AG20443 (cell line): ENCODE measurements at places on chromosomes 5 and 9.

DNA sequence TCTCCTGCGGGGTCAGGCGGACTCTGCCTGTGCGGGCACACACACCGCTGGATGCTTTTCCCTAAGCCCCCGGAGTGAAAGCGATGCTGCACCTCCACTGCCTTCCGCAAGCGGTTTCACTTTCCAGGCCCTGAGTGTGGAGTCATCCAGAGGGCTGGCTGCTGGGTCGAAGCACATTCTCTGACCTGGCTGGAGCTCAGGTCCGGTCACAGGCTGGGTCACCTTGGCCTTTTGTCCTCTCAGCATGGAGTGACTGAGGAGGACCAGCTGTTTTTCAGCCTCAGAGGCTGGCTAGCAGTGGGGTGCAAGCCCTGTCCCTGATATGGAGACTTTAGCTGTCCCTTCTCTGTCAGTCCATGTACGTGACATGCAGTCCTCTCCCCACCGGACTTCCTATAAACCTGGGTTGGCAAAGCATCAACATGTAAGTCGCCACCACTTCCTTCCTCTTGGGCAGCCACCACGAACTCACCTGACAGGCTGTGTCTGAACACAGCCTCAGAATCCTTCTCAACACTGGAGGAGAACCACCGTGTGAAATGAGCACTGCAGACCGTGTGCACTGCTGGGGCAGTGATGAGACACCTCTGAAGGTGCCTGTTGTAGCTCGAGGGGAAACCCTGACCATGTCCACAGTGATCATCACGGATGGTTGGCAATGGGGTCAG lies 51.3 kb downstream of the GADD45G start:
- no peak for DNase-seq

DNA sequence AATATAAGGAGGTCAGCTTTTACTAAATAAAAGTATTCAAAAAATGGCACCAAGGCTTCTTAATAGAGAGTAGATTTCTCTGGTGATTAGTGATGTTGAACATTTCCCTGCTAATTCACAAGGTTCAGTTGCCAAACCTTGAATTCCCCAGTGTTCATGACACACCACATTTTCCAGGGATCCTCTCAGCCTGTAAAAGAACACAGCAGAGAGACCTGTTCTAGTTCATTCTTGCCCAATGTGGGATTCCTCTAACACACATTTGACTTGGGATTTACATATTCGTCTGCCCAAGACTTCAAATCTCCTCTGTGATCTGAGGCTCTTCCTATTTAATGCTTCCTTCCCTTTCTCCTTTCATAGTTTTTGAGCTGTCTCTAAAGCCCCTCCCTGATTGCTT lies 273.2 kb upstream of the CDH9 start:
- no peak for DNase-seq

GRCh38 chr5:55650386-55650785 lies 61.7 kb downstream of the SLC38A9 start:
- peak; percentile 21 for DNase-seq

DNA sequence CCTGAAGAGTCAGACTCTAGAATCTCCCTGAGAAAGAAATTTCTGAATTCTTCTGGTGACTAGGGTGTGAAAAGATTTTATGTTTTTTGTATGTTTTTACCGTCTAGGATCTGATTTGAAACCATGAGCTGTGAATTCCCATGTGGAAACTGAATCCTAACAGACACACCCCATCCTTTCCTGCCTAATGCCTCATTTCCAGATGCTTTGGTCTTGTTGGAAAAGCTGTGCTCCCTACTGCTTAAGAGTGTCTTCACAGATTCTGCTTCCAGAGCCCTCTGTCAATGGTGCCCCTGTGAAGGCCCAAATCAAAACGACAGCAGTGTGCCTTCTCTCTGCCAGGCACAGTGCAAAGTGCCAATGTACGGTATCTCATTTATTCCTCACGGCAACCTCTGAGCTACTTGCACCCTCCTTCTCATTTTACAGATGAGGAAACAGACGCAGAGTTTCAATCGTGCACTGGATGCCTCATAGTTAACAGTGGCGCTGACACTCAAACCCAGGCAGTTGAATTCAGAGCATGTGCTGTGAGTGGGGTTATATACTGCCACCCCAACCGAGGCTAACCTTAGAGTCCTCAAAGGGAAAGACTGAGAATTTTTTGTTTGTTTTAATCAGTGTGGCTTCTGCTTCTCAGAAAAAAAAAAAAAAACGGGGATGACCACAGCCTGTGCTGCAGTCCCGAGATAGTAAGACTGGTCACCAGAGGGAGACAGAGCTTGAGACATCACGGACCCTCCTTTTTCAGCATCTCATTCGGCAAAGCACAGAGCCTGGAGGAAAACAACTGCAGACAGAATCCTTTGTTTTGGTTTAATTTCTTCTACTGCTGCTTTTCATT lies 188.4 kb downstream of the SNCAIP start:
- peak; percentile 74 for DNase-seq

DNA sequence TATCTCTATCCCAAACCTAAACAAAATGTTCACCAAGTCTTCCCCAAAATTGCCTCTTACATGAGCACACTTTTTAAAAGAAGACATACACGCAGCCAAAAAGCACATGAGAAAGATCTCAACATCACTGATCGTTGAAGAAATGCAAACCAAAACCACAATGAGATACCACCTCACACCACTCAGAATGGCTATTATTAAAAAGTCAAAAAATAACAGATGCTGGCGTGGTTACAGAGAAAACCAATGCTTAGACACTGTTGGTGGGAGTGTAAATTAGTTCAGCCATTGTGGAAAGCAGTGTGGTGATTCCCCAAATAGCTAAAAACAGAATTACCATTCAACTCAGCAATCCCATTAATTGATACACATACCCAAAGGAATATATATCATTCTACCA lies 83.8 kb downstream of the SEMA5A start:
- no peak for DNase-seq

- DNase-seq: no peak
Observed at GRCh38 chr5:33523208-33523771, 82.5 kb downstream of the TARS1 start.

DNA sequence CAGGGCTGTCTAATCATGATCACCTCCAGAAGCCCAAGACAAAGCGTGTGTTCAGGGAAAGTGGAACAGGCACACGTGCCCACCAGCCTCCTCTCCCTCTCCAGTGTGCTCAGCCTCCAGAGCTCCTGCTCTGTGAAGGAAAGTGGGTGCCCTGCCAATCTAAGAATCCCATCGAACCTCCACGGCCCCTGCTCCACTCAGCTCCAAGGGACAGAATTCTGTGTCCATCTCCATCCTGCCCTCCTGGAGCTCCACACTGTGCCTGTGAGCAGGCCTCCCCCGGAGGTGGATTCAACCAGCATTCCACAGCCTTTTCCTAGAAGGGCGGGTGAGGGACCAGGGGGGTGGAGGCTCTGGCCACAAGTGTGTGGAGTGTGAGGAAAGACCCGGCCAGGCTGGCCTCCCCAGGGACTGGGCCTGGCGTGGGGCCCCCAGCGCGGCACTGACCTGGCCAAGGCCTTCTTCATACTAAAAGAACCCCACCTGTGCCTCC lies 6.0 kb downstream of the EEIG1 start:
- DNase-seq: peak; percentile 73

DNA sequence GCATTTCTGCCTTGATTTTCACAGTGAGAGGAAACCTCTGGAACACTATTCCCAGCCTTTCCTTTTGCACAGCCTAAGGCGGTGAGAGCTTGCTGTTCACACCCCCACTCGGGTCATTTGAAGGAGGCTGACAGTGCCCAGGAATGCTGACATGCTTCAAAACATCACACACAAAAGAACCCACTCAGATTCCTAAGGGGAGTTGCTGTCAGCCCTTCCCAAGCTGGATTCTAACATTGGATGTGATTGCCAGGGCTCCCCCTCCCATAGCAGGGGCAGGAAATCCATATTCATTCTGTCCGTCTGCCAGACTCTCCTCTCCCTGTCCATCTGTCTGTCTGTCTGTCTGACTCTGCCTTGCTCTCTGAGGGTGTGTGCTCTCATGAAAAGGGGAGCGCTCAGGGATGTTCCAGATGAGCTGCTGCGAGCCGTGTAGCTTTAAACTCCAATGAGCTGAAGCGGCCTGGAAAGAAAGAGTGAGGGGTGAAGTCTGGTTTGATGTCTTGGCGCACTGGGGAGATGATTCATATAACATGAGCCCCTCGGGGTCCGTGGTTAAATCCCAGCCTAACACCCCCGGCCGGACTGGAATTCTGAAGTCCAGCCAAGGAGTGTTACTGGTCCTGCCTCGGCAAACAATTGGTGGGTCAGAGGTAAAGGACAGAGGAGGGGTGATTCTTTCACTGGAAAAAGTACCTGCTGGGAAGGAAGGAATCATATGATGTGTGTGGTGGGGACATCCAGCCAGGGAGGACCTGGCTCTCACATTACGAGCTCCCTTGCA lies 517.0 kb downstream of the CCDC171 start:
- no peak for DNase-seq

DNA sequence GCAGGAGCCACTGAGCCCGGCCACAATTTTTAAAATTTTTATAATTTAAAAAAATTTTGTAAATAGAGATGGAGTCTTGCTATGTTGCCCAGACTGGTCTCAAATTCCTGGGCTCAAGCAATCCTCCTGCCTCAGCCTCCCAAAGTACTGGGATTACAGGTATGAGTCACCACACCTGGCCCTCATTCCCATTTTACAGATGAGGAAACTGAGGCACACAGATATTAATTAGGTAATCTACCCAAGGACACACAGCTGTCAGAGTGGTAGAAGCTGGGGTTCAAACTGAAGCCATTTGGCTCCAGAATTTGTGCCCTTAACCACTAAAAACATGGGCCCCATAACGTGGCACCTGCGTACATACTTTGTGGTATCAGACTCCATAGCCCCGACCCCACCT lies 7.5 kb downstream of the TRUB2 start:
- DNase-seq: no peak

GRCh38 chr5:99674101-99674500 lies 745.3 kb upstream of the CHD1 start:
- DNase-seq: no peak

DNA sequence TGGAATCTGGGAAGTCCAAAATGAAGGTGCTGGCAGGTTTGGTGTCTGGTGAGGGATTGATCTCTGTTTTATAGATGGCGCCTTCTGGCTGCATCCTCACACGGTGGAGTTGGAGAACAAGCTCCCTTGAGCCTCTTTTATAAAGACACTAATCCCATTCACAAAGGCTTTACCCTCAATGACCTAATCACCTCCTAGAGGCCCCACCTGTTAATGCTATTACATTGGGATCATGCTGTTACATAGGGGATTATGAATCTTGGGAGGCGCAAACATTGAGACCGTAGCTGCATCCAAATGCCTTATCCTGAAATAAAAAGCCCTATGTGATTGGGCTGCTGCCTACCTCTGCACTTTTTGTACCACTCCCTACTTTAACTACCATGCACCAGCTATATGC lies 197.1 kb upstream of the HMHB1 start:
- no peak for DNase-seq

DNA sequence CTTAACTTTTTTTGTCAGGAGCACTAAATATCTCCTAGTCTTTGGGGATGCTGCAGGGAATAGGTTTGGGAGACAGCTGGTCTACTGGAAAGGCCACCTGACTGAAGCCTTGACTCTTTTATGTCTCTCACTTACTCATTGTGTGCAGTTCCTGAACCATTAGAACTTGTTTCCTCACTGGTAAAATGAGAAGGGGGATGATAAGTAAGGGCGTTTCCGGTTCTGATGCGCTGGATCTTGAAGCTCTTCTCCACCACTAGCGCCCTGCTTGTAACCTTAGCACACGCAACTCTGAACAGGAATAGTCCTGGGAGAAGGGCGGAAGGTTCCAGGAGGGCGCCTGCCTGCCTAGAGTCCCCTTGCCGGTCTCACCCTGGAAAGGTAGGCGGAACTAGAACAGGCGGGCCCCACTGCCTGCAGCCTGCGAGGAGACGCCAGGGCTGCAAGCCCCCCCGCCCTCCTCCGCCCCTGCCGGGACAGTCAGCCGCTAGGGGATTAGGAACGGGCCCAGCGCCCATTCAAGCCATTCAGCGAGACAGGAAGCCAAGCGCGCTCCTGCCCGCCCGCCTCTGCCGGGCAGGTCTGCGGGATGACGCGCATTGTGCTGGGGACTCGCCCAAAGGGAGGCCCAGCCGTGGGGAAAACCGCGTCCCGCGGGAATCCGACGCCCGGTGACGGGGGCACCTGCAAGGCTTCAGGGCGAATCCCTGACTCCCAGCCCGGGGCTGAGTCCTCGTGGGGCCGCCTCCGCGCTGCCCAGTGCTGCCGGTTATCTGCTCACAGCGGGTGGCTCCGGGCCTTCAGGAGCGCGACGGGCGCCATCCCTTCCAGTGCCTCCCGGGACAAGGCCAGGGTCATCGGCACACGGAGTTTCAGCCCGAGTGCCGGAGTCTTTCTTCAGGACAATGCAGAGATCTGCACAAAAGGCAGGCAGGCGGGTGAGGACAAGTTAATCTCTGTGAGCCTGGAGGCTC lies 44.0 kb upstream of the XPA start:
- DNase-seq: peak; percentile 74

- peak; percentile 52 for DNase-seq
Observed at GRCh38 chr9:92608909-92609445, 61.0 kb downstream of the IPPK start.

GRCh38 chr5:34538026-34538672 lies 118.0 kb upstream of the RAI14 start:
- DNase-seq: no peak

DNA sequence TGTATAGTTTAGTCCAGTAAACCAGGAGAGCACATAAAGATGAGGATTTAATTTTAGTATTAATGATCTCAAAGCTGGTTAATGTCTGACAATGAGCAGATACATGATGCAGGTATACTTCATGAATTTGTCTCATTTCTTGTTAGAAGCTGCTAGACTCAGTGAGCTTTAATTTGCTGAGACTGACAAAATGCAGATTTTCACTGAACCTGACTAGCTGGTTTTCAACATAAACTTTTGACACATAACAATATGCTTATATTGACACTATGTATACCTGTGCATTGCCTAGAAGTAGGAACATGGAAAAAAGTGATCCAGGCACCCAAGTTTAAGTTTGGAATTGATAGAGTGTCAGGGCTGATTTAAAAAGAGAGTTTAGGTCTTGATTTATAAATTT lies 10.8 kb downstream of the UBLCP1 start:
- no peak for DNase-seq

- DNase-seq: no peak
Observed at GRCh38 chr5:120251898-120252297, 212.2 kb upstream of the PRR16 start.

DNA sequence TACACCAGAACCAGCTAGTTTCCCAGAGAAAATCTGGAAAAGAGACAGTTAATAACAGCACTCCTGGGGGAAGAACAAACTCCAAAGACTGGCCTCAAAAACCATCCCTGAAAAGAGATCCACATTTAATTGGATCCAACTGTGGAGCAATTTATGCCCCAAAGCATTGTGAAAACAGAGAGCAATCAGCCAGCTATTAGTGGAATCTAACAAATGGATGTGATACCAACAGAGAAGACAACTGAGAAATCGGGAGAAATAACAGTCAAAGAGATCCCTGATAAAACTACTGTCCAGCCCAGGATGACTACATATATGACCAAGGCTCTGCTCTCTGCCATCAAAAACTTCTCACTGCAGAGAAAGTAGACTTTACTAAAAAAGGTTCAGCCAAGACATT lies 40.5 kb upstream of the TRIO start:
- DNase-seq: no peak

GRCh38 chr9:80784647-80785046 lies 904.7 kb downstream of the TLE1 start:
- no peak for DNase-seq
